ENCODE measurements at places on chromosomes 11 and 22.

- DNase-seq: no peak
These were observed 173.3 kb downstream of the FAM76B start for GRCh38 chr11:95616256-95616804.

- DNase-seq: no peak
These were observed 5.0 kb upstream of the RFPL3 start for GRCh38 chr22:32352681-32353080.

- DNase-seq: no peak
These were observed 428.8 kb downstream of the DYNC2H1 start for GRCh38 chr11:103537904-103538502.

DNA sequence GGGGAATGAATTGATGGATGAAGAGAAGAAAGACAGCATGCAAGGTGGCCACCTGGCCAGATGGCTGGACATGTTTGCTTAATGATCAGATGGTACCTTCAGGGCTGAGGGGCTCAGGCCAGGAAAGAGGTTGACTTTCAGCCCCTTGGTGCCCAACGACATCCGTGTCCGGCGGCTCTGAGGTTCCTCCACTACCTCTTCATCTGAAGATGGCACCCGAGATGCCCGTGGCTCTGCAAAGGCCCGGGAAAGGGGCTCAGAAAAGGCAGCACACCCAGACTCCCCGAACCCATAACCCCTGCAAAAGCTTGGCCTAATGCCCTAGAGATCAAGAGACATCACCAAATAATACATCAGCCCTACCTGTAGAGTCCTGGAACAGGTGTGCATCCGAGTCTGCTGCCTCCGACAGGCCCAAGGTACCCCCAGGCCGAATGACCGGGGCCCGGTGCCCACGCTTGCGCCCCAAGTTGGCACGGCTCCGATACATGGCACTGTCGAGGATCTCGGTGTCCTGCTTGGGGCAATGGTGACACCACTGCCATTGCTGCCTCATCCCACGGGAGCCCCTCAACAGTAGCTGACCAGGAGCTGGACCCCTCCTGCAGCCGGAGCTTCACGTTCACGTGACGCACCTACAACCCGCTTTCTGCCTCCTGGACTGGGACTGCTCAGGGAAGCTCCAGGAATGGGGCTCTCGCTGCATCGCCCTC is 22.9 kb downstream of the TNKS1BP1 start:
- DNase-seq: no peak

- no peak for DNase-seq
These were observed 86.3 kb downstream of the SNX19 start for GRCh38 chr11:130829920-130830511.

- DNase-seq: no peak
These were observed 47.5 kb upstream of the LRRC55 start for GRCh38 chr11:57134284-57134683.

- DNase-seq: no peak
These were observed 62.4 kb upstream of the MYEOV start for GRCh38 chr11:69231466-69232018.

DNA sequence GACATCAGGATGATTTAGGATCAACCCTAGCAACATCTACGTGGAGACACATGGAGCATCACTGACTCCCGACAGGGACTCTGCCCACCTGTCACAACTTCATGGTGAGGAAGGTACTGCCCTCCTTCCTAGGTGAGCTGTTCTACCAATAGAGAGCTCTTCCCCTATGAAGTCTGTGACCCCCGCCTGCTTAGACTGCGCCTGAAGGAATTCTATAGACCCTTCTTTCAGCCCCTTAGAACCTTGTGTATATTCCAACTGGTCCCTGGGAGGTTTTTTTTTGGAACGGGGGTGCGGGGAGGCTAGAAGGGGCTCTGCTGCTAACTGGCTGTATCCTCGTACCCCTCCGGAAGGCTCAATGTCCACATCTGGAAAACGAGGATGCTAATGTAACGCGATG is 566 bp downstream of the INTS4 start:
- DNase-seq: no peak

GRCh38 chr22:39239561-39240423 is 5.0 kb downstream of the PDGFB start:
- DNase-seq: peak; percentile 41

- DNase-seq: no peak
These were observed at the start of gene OR52E2 for GRCh38 chr11:5059391-5059790. TSS of gene OR52E2 (minus strand) at chr11:5059627. CDS start at chr11:5059627, 0 bp downstream.

Measured in Caki2 (cell line).